Pulmonary artery endothelial cell (primary cell): ENCODE measurements at places on chromosomes 7 and 10. TPM values are rescaled to one million over a fixed set of nuclear protein-coding genes. Genes with fewer than 3 reads are reported as not detected.

NPSR1 gene
- total RNA-seq = not detected in 2 replicates

PYROXD2 gene
- total RNA-seq = 4.0 TPM in 2 replicates

GPR158 gene
- under 0.01 and 0.07 TPM in 2 replicates for total RNA-seq

VAX1 gene
- total RNA-seq = not detected in 2 replicates

DNA sequence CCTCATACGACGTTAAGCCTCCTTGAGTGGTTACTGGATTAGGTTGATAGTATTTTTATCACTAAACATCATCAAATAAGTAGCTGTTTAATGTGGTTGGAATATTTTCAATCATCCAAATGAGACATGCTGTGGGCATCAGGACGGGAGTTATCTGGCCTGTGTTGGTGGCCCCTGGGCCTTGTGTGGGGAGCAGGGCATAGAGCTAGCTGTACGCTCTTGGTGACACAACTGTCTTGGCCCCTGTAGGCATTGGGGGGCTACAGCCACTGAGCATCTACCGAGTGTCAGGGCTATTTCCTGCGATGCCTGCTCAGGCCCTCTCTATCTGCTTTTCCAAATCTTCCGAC lies 28.3 kb downstream of the BAG3 start:
- no peak for DNase-seq

DNA sequence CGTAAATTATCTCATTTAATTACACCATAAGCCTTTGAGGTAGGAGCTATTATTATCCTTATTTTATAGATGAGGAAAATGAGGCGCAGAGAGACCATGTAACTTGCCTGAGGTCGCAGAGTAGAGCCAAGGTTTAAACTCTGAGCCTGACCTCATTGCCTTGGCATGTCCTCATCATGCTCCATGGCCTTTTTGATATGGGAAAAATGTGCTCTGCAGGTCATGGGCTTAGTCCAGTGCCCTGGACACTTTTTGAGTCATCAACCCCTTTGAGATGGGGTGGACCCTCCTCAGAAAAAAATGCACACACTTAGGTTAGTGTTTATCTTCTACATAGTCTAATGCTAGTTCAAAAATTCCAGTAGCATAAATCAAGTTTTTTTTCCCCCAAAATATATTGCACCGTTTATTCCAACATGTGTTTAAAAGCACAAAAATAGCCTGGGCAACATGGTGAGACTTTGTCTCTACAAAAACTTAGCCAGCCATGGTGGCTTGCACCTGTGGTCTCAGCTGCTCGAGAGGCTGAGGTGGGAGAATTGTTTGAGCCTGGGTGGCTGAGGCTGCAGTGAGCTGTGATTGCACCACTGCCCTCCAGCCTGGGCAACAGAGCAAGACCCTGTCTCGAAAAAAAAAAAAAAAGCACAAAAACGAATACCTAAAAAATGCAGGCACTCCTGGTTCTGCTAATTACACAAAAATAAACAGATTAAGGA lies 28.6 kb upstream of the TMEM178B start:
- DNase-seq = no peak

GRCh38 chr7:12570534-12571461 lies at the start of gene SCIN:
Gene SCIN, plus strand, starts transcription at chr7:12570720. Its CDS starts 67 bp downstream, at chr7:12570787.
- DNase-seq = no peak

- no peak for DNase-seq
Observed at GRCh38 chr7:116445447-116446211, 53.9 kb upstream of the CAV2 start.

GRCh38 chr10:88270871-88271713 lies 312.0 kb downstream of the RNLS start:
- DNase-seq = no peak

DNA sequence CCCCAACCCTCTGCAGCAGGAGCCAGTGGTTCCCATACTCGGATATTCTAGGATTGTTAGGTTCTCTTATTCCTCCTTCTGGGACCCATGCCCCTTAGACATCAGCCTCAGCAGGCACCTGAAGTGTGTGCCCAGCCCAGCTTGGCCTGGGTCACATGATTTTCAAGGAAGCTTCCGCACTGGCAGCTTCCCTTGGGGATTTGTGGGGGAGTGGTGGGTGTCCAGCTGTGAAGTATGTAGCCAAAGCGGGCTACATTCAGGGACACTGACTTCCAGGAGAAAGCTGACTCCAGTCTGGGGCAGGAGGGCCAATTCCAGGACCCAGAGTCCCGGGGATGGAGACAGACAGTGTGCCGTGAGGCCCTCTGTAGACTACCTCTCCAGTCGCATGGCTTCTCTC lies 1.3 kb downstream of the LDB1 start:
- DNase-seq = no peak

- no peak for DNase-seq
Observed at GRCh38 chr7:16359216-16359615, 62.1 kb downstream of the CRPPA start.

GRCh38 chr7:94133460-94133859 lies 129.3 kb upstream of the BET1 start:
- no peak for DNase-seq
